ENCODE measurements at places on chromosomes 1 and 21. TPM values are rescaled to one million over a fixed set of nuclear protein-coding genes. Genes with fewer than 3 reads are reported as not detected.

RAB3B gene
- polyA plus RNA-seq: not detected

TNFRSF1B gene
- polyA plus RNA-seq: 15.3 TPM

S100A2 gene
- polyA plus RNA-seq: 2.2 TPM

AK5 gene
- polyA plus RNA-seq: 0.25 TPM

AMY1A gene
- polyA plus RNA-seq: not detected

OR6N1 gene
- polyA plus RNA-seq: not detected

- no peak for DNase-seq
These were observed 76.5 kb upstream of the NFIA start for GRCh38 chr1:61005614-61006580.

DNA sequence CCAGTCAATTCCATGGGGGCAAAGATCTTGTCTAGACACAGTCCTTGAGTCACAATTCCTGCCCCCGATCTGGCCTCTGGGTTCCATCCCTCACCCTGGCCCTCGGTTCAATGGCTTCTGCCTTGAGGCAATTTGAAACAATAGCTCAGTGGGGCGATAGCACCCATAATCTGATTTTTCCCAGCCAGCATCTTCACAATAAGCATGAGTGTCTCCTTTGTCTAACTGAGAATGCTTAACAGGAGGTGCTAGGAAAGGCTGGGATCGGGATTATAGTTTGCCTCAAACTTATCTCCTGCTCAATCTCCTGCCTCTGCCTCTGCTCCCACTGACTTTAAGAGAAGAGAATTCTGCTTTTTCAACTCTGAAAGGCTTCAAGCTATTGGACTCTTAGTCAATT, 293.9 kb upstream of the PROX1 start:
- DNase-seq: no peak

- DNase-seq: no peak
These were observed at the start of gene AGPAT3 for GRCh38 chr21:43864962-43865539. Gene AGPAT3 (plus strand): TSS chr21:43865223. CDS start chr21:43959682, 94,459 bp downstream.

DNA sequence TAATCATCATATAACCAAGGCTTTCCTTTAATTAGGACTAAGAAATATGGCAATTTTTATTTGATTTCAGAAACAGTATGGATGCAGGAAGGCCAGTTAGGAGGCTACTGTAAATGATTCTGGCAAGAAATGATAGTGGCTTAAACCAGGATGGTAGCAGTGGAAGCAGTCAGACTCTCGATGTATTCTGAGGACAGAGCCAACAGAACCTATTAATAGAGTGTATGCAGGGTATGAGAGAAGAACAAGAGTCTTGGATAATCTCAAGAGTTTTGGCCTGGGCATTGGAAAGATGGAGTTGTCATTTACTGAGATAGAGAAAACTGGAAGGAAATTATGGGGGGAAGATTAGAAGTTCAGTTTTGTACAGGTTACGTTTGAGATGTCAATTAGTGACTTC, 73.3 kb upstream of the GNG4 start:
- no peak for DNase-seq

DNA sequence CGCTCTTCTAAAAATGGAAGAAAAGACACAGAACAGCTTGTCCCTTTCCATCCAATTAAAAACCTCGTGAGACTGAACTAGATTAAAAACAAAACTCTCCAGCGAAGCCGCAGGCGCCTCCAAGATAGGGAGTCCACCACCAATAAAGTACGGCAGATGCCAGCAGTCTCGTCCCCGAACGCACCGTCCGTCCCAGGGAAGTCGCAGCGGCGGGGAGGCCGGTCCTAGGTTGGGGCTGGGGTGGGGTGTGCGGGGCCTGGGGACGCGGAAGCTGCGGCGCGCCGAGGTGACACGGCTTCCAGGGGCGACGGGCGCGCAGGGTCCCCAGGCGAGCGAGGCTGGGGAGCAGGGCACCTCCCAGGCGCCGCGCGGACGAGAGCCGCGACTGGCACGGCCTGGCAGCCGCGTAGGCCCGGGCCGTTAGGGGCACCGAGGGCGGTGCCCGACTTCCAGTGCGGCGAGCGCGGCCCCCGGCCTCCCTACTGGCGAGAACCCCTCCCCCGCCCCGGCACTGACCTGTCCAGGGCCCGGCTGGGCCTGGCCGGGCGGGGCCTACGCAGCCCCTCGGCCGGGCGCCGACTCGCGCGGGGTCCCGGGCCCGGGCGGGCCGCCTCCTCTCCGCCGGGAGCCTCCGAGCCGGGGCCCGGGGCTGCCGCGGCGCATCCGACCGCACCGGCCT, 28.3 kb upstream of the A3GALT2 start:
- DNase-seq: peak; percentile 58

DNA sequence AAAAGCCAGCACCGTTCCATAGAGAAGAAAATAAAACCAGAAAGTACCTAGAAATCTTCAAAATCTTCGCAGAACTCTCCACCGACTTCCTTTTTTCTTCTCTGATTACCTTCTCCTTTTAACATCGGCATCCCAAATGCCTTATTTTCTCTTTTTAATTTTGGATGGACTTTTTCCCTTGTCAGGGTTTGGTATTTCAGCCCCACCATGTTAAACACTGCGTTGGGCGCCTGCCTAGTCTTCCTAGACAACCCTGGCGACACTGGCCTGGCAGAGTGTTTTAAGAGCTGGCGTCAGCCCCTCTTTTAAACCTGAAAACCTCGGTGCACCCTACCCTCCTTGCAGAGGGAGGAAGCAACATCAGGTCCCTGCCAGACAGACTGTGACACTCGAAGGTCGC, 66.0 kb upstream of the EFHD2 start:
- DNase-seq: peak; percentile 85

DNA sequence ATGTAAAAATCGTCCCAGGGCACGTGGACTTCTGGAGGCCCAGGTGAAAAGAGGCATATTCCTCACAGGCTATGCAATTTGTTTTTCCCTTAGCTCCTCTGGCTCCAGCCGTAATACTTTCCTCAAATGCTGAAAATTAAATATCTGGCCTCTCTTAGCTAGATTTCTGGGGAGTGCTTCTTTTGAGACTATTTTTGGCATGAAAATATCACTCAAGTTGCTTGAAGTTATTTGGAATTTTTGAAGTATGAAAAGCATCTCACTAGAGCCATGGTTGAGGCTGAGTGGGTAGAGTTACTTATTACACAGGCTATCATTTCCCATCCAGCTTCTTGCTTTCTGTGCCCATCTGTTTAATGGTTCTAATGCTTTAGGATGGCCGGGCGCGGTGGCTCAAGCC, 59.7 kb downstream of the MYOM3 start:
- DNase-seq: no peak

DNA sequence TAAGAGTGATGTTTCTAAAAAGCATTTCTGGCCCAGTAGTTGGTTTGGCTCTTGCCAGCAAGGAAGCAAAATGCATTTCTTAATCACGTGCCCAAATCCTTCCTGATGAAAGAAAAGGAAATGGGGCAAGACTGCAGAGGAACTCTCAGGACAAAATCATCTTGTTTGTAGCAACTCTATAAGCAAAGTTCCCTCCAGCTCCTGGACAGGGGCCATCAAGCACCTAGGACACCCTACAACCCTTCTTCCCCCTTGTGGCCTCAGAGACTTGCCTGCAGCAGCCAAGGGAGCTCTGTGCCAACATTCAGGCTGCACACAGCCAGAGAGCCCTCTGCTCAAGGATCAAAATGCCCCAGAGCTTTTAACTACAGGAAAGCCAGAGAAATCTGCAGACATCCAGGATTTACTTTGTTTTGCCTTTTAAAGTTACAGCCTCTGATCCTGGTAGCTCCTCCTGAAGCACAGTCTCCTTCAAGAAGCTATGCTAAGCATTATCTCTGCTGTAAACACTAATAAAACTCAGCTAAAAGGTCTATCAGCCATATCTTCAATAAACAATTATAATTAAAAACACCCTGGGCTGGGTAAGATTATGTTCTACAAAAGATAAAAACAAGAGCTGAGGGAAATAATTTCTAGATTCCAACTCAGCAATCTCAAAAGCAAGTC, 105.0 kb downstream of the KIAA0319L start:
- DNase-seq: peak; percentile 49

DNA sequence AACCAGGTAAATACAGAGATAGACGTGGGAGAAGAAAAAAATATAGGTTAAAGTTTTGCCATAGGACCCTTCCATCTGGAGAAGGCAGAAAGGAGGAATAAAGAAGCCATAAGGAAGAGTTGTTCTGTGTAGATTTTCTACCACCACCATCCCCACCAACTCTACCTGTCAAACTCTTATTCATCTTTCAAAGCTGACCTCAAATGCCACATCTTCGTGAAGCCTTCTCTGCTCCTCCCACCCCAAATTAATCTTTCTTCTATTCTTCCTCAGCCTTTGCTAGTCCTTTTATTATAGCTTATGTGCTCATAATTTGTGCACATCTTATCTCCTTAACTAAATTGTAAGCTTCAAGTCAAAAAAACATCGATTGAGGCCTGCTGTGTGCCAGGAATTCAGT, 1.3 kb upstream of the NECTIN4 start:
- no peak for DNase-seq

DNA sequence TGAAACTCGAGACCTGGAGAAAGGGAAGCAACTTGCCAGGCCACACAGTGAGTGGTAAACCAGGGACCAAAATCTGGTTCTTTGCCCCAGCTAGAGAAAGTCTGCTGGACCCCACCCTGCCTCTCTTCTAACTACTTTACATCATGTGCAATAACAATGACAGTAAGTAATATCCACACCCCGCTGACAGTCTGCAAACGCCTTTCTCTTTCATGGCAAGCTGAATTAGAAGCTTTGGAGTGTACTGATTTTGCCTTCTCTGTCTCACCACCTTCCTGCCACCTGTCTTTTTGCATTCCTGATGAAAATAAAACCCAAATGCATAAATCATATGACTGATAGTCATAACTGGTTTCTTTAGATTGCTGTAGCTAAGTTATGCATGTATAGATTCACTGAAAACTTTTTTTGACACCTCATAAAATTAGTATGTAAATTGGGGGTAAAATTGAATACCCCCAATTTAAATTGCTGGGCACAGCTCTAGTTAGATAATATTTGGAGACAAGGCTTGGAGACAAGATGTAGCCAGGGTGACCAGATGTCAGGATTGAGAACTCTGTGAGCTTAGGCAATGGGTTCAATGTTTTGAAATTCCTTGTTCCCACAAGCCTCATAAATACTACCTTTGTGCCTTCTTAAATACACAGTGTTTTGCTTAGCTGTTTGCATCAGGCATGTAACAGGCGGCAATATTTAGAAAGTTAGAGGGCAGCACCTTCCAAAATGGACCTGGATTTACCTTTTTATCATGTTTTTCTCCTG, 73.5 kb downstream of the ST6GALNAC5 start:
- DNase-seq: no peak

GRCh38 chr1:56106531-56107274, 472.7 kb downstream of the PLPP3 start:
- DNase-seq: no peak

DNA sequence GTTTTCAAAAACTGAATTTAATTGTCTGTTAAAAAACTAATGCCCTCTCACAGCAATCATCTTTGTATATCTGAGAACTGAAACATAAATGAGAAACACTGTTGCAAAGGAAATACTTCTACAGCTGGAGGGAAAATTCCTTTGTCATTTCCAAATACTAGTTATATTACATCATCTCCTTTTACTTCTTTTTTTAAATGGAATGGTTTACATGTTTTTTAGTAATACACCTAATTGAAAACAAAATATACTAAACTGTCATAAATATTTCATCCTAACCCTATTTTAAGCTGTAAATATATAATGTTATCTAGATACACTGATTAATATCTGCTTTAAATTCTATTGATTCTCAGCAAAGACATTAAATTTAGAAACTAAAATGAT, 19.1 kb downstream of the CDC42BPA start:
- DNase-seq: no peak

GRCh38 chr1:202152399-202152798, 7.9 kb upstream of the ARL8A start:
- no peak for DNase-seq

DNA sequence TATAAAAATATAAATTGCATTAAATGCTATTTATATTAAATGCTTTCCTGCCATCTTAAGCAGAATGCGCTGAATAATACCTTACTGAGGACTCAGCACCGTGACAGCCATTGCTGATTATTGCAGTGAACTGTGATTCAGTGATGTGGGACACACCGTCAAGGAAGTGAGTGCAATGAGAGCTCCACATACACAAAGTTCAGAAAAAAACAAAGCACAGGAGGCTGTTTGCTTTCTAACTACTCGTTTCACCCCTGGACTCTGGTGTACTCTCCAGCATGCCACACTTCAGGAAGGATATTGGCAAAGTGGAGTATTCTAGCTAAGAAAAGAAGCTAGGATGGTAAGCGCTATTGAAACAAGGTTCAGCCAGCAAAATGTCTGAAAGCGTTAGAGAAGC, 57.4 kb upstream of the CXADR start:
- DNase-seq: no peak

DNA sequence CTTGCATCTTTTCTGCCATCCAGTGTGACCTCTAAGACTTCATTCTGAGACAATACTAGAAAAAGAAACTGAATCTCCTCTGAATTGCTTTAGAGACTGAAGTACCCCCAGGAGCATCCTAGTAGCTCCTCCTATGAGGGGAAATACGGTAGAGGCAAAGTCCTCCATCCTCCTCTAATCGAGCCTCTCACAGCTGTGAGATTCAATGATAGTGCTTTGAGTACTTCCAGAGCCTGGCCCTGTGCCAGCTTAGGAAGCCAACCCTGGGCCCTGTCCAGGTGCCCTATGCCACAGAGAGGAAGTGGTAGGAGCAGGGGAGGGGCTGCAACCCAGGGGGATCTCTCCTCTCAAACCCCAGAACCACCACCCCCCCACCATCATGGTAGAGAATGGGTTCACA, 10.7 kb downstream of the RORC start:
- no peak for DNase-seq

DNA sequence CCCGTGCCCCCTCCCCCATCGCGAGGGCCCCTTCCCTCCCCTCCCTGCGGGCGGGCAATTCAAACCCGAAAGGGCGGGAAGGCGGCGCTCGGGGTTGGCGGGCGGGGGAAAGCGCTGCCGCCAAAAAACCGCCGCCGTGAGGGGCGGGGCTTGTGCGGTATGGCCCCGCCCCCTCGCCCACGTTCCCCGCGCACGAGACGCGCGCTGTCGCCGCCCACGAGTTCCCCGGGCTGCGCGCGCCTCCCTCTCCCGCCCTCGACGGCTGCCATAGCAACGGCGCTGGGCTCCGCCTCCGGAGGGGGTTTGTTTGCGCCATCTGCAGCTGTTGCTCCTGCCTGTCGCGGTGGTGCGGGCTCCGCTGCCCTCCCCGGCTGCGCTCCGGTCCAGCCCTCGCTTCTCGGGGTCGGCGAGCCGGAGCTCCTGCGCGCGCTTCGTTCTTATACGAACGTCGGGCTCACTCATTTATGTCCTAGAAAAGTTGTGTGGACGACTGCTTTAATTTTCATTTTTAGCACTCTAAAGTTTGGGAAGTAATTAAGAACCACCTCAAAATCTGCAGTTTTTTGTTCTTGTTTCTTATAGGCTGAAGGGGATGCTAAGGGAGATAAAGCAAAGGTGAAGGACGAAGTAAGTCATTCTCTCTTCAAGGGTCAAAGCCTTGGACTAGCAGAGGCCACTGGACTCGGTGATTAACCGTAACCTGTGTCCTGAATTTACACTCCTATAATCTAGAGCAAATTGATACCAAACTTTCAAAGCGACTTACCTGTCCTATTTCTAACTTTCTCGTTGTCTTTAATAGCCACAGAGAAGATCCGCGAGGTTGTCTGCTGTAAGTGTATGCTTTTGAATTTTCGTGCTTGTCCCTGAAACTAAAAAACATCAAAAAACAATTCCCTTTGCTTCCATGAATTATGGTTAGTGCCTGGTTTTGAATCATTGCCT, 933 bp downstream of the HMGN2 start:
- peak; percentile 98 for DNase-seq
